ENCODE measurements at places on chromosomes 3 and 15.

GRCh38 chr15:51935466-51936104 lies 36.0 kb downstream of the LEO1 start:
- DNase-seq, result no peak

- DNase-seq, result no peak
Measured at GRCh38 chr3:17014709-17015108, 130.0 kb downstream of the PLCL2 start.

DNA sequence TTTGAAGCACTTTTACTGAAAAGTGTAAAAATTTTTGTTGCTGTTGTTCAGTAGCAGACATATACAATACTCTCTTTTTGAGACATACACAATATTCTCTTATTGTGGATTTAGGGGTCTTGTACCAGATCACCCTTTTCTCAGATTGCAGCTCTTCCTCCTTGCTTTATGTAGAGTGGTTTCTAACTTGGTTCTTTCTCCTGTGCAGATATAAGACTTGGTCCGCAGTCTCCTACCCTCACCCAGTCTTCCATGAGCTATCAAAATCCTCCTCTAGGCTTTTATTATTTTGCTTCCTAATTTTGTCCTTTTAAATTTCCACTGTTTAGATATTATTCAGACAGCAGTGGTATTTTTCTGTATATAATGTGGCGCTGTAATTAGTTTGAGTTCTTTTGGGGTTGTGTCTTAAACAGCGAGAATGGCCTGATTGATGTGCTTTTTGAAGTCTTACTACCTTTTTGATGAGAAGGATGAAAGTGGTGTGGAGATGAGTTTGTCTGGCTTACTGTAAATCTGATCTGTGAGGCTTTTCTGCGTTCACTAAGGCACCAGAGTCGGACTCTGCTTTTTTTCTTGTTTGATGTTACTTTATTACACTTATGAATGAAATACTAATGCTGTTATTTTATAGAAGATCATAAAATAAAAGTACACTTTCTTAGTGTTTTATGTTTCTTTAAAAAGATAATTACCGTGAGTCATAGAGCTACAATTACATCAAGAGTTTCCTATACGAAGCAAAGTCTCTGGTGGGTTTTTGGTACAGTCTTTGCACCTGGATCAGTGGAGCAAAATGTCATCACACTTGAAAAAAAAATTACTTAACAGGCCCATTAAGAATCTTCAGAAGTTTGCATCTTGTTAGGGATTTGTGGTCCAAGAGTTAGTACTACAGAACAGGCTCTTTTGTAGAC lies 27.8 kb downstream of the FNDC3B start:
- no peak for DNase-seq

GRCh38 chr3:53482227-53482626 lies 12.2 kb upstream of the CACNA1D start:
- DNase-seq, result no peak

DNA sequence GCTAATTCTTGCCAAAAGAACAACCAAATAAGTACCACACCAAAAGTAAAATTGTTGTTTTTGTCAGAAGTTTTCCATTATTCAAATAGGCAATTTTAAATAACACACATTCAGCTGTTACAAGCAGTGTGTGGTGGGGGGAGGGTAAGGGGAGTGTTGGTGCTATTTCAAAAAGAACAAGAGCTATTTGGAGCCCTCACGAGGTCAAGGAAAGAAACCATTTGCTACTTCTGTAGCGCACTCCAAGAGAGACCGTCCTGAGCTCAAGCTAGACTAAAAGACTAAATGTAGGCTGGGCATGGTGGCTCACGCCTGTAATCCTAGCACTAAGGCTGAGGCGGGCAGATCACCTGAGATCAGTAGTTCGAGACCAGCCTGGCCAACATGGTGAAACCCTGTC lies 21.2 kb upstream of the IGF2BP2 start:
- DNase-seq, result no peak

- DNase-seq, result no peak
Measured at GRCh38 chr3:44061961-44062360, 179.7 kb upstream of the TOPAZ1 start.

- no peak for DNase-seq
Measured at GRCh38 chr15:62240121-62241096, 75.3 kb upstream of the C2CD4B start.

GRCh38 chr3:67048067-67048714 lies 50.1 kb downstream of the KBTBD8 start:
- DNase-seq, result no peak

GRCh38 chr15:74610302-74610951 lies 5.2 kb upstream of the CLK3 start:
- no peak for DNase-seq

- DNase-seq, result no peak
Measured at GRCh38 chr3:40243056-40243455, 66.5 kb upstream of the EIF1B start.

DNA sequence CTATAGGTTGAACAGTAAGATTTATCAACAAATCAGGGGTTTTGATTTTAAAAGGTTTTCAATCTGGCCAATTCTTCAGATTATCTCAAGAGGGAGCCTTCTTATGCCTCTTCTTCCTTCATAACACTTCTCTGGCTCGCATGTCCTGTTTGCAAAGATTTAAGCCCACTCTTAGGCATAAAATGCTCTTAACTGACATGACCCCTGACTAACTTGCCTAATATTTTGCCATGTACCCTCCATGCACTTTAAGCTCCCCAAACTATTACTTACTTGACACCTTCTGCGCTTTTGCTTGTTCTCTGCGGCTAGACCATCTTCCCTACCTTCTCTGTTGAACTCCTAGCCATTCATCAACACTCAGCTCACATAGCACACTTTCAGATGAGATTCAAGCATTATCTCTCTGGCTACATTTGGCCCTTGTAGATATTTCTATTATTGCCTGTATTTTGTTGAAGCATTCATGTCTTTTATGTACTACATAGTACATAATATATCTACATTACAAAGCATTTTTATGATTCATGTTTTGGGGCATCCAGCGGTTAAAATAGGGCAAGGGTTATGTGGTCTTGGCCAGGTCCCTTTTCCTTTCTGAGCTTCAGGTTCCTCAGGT lies 1.0 kb upstream of the ARIH1 start:
- no peak for DNase-seq

GRCh38 chr3:177591379-177591778 lies 394.1 kb upstream of the TBL1XR1 start:
- no peak for DNase-seq

DNA sequence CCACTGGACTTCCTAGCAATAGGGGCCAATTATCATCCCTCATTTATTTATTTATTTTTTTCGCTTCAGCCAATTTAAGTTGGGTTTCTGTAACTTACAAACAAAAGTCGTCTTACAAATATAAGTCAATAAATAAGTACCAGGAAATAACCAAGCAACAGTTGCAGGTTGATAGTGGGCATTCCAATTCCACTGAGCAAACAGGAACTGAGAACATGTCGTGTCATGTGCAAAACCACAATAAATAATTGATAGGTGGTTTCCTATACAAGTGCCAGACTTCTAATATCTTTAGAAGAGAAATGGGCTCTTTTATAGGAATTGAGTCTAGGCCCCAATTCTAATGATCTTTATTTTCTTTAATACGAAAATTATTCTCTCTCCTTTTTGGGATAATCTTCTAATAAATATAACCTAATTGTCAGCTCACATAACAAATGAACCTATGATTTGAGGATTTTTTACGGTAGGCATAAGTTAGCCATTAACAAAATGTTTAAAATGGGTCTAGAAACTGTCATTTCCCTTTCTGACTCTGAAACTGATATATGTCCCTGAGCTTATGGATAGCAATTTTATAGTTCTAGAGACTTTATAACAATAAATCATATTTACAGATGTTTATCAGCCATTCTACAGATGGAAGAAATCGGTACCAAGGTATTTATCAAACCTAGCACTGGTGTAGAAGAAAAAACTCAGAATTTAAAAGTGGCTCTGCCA lies 571.8 kb downstream of the FOXP1 start:
- no peak for DNase-seq
